ENCODE measurements at places on chromosomes 4 and X.
A peak's percentile ranks its signal among the peaks of the same experiment; 100 is the strongest.

DNA sequence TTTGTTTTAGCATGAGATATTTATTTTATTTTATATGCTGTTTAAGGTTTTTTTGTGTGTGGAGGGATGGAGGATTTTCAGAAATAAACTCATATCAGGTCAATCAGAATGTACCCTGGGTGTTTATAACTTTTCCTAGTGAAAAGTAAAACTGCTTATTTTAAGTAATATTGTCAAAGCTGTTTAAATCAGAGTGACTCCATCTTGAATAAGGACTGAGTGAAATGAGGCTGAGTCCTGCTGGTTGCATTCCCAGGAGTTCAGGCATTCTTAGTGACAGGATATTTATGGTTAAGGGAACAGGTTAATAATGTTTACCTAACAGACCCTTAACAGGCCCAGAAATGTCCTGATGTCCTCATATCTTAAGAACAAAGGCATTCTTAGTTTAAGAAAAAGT lies 1160.9 kb upstream of the PCDH7 start:
- DNase-seq: no peak

DNA sequence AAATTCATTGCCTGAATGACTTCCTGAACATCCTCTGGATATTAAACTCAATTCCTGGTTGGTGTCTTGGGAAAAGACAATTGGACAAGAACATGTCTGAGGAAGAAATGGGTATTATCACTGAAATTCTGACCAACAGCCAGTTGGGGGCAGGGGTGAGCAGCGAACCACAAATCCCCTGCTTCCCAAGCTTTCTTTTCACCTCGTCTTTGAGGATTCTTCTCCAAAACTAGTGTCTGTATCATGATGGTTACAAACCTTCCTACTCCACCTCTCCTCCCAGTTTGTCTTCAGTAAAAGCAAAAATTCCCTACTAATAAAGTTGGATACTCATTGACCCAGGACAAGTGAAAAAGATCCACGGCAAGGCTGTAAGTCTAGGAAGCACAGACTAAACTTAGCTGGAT lies 48.3 kb upstream of the WDR1 start:
- DNase-seq: no peak

- DNase-seq: no peak
Observed at GRCh38 chr4:20565075-20565721, 135.1 kb upstream of the PACRGL start.

DNA sequence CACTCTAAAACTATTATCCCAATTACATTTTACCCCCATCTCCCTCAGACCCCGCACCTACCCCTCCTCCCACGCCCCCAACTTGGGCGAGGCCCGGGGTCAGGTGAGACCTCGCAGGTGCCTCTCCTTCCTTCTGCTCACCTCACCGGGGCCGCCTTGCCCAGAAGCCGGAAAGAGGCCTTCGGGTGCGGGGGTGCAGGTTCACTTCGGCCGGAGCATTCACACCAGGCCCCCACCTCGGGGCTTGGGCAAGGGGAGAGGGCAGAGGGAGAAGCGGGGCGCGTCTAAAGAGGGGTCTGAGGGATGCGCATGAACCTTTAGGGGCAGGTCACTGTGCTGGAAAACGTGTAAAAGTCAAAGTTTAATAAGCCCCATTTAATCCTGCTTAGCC lies 427 bp downstream of the ZNF182 start:
- DNase-seq: no peak

GRCh38 chr4:43223820-43224219 lies 331.3 kb downstream of the GRXCR1 start:
- DNase-seq: no peak

DNA sequence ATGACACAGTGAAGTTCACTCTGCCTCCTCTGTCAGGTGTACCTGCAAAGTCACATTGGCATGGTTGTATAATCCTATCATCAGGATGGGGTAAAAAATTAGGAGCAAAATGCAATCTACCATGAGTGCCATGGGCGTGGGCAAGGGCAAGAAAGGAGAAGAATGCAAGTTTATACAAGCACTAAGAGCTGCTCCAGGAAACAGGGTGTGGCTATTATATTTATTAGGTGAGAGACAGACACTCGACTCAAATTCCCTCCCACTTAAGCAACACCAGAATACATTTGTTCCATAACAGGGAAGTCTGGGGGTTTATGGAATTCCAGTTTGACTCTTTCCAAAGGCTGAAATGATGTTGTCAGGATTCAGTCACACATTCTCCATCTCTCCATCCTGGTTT lies 378.8 kb downstream of the BCOR start:
- DNase-seq: no peak

DNA sequence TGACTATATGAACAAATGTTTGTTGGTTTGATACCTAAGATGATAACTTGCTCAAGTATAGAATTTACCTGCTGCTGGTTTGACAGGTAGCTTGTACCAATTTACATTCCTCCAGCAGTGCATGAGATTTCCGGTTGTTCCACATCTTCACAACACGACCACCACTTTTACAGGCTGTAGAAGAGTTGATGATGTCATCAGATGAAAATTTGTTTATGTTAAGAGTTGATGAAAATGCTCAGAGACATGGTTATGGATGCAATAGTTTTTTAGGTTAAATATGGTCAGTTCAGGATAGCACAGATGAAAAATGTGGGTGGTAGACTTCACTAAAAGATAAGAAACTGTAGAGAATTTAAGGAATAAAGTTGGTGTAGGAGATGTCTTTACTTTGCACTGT lies 468.3 kb downstream of the PCDH18 start:
- DNase-seq: no peak

DNA sequence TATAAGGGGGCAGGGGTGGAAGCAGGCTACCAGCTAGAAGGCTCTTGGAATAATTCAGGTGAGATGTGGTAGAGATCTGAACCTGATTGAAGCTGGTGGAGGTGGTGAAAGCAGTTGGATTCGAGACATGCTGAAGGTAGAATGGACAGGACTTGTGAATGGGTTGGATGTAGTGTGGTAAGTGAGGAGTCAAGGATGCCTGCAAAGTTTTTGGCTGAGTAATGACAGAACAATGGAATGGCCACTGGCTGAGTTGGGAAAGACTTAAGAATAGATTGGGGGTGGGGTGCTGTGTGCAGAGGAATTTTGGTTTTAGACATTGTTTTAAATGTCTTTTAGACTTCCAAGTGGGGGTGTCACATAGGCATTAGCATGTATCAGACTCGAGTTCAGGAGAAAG lies 33.5 kb downstream of the HPF1 start:
- DNase-seq: no peak

DNA sequence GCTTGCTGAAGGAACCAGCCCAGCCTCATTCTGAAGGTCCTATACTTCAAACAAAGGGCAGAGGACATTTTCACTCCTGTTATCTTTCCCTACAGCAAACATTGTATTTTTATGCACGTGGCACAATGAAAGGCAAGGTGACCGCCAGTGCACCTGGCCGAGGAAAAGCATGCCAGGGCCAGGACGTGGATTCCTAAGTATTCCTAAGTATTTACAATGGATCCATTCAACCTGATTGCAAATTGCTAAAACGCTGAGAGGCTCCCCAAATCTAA lies 127.9 kb upstream of the FTHL17 start:
- no peak for DNase-seq

GRCh38 chrX:153727123-153727931 lies 2.7 kb downstream of the ABCD1 start:
- no peak for DNase-seq

- peak; percentile 17 for DNase-seq
Observed at GRCh38 chr4:81052119-81053068, 21.9 kb downstream of the BMP3 start.

GRCh38 chr4:8906991-8907595 lies 35.5 kb upstream of the HMX1 start:
- DNase-seq: peak; percentile 3

DNA sequence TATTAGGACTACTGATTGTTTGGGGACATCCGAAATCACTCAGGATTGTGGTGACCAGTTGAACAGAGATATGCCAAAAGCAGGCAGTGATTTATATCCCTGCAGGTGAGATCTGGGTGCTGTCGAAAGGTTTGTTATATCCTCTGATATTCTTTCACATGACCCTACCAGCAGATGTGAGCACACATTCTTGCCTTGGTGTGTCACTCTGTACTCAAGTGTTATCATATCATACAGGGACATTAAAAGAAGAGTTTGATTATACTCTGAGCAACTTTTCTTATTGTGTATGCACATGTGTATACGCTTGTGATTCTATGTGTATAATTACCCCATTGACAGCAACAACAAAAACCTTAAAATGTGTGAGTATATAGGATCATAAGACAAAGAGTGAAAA lies 381.2 kb upstream of the IGFBP7 start:
- no peak for DNase-seq

DNA sequence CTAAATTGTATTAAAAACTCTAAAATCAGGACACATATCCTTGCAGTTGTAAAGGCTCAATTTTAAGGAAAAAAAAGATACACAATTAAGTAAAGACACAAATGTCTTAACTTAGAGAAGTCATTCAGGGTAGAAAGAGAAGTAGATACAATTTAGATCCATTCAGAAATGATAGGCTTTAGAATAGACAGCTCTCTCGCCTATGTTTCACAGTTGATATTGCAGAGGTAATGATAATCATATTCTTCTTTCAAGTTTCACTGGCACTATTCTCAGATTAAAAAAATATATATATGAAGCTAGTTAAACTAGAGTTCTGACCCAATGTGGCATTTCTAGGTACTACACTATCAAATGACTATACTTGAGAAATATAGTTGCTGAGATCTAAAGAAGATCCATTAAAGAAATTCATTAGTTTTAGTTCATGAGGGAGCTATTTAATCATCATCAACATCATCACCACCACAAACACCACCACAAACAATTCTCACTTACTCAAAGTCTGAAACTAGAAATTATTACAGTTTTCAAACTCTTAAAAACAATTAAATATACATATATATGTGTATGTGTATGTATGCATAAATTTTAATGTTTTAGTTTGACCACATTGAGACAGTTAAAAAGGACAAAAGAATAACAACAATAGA lies 93.1 kb downstream of the ANTXR2 start:
- DNase-seq: no peak

- DNase-seq: no peak
Observed at GRCh38 chrX:49184294-49185281, 1.6 kb downstream of the PRICKLE3 start.

GRCh38 chr4:76997077-76997476 lies 47.5 kb downstream of the SEPTIN11 start:
- DNase-seq: no peak

- no peak for DNase-seq
Observed at GRCh38 chrX:132602701-132603100, 113.9 kb upstream of the MBNL3 start.

DNA sequence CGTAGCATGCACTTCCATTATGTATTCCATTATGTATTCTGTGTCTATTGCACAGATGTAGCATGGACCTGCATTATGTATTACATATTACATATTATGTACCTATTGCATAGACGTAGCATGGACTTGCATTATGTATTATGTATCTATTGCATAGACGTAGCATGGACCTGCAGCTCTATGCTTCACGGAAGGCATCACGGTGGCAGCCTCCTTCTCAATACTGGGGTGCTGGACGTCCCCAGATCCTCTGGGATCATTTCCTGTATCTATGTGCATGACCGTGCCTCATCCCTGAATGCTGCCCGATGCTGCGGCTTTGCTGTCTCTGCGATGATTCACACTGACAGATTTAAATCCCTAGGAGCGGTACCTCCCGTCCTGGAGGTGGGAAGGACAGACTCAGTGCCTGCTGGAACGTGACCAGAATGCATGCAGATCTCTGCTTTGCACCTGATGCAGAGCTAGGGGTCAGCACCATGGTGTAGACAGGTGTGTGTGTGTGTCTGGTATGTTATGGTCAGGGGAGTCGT lies 317.5 kb downstream of the DHRSX start:
- DNase-seq: no peak

DNA sequence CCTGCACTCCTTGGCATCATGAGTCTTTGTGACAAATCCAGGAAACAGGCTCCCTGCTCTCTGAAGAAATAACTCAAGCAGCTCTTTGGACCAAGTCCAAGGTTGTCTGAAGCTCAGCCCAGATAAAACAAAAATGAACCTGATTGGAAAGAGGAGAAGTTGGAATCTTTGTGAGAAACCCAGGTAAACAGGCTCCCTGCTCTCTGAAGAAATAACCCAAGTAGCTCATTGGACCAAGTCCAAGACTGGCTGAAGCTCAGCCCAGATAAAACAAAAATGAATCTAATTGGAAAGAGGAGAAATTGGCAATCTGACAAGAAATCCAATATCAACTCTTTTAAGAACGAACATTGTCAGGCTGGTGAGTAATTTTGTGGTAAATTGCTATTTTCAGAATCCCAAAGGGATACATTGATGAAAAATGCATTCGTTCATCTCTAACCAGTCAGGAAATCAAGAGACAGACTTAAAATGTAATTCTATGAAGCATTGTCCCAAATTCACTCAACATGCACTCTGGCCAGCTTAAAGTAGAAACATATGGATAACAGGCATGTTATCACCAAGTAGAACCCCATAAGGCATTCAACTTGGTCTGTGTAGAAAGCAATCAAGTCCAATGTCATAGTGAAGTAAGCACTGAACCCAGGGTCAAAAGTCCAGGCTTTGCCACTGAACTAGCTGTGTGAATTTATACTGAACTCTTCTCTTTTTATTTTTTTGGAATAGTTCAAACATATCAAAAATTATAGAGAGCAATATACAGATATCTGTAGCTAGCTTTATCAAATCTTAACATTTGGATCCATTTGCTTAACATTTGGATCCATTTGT lies 16.8 kb upstream of the NFXL1 start:
- no peak for DNase-seq

DNA sequence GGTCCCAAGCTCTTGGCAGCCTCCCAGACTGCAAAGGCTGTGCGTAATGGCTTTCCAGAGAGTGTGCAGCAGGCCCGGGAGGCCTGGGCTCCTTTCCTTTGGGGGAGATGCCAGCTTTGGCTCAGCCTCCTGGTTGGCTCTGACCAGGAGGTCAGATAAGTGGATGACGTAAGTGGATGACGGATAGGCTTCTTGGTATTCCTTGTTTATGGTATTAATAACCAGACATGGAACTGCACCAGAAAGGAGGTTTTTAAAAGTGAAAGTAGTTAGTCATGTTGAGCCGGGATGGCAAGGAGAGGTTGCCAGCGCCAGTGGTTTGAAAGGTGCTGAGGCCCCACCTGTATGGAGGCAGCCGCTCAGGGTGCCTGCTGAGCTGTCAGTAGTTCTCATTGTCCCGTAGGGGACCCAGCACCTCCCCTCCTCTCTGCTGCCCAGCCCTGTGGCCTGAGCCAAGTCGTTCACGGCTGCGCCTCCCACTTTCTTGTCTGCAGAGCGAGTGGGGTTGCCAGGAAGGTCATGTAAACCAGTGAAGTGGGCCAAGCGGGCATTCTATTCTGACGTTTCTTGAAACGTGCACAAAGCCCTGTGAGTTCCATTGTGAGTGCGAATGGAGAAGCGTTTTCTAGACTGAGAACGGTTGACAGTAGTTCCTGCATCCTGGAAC lies 28.7 kb upstream of the STOX2 start:
- DNase-seq: no peak

GRCh38 chr4:27763830-27764525 lies 903.3 kb downstream of the STIM2 start:
- no peak for DNase-seq

Measured in activated CD4-positive, alpha-beta T cell treated with anti-CD3 and anti-CD28 coated beads for 1 hour (primary cell).